ENCODE measurements at places on chromosomes 5 and 9.

DNA sequence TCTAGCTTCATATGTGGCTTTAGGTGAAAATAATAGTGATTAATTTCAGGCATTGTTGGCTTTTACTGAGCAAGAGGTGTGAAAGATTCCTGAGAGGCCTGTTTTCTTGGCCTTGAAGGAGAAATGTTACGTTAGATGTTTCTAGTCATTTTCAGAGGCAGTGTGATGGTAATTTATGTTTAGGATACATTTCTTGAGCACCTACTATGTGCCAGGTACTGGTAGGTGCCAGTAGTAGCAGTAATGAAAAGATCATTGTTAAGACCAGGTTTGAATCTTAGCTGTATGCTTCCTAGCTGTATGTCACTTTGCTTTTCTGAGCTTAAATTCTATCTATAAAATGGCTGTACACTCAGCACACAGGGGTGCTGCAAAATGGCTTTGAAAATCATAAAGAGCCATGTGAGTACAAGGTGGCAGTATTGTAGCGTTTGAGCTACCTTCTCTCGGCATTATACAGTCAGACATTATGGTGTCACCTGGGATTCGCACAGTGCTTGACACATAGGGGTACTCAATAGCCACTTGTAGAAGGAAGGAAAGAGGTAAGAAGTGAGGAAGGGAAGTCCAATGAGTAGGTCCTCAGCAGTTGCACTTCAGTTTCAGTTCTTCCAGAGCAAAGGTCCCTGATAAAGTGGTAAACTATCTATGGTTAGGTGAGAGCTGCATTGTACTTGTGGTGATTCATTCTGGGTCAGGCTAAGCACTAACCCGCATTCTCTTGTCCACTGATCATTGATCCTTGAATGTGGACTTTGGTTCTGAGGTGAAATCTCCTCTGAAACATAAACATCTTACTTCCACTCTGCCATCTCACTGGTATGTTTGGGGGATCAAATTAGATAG, 166.5 kb upstream of the NR3C1 start:
- DNase-seq = no peak

GRCh38 chr5:50855001-50855400, 188.6 kb downstream of the PARP8 start:
- DNase-seq = no peak

DNA sequence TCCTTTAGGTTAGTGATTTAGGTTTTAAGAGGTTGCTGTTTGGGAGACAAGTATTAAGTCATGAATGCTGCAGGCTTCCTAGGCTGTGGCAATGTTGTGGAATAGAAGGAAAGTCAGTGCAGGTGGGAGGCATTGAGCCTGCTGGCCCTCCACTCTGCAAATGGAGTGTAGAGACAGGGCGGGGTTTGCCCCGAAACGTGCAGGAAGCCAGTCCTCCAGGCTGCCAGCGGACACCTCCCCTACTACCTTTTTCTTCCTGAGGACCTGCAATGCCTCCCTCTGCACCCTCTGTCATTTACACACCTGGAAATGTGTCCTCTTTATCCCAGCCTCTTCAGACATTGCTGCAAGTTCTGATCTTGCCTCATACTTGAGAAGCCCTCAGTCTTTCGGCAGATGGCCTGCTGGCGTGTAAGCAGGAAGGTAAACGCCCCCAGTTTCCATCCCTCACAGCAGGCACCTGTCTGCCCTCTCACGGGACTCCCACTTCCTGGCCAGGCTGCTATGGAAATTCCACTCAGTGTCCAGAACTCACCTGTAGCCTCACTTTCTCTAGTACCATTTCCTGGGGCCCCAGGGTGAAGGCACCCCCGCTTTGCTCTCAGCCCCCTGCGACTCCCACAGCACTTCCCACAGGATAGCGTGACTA, 81.6 kb upstream of the BOD1 start:
- no peak for DNase-seq

GRCh38 chr9:104774831-104775573, 11.1 kb downstream of the NIPSNAP3B start:
- no peak for DNase-seq

DNA sequence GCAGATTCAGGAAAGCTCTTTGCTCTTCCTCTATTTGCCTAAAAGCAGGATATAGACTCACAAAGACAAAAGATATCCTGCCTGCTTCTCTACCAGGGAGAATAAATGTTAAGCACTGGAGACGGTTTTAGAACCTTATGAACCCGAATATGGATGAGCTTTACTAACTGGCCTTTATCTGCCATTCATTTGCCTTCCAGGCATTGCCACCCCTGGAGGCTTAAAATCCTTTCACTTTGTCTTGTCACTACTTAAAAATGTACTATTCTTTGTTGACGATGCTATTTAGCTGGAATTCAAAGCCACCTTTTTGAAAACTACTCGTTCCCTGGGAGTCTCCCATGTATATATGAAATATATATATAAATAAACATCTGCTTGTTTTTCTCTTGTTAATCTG, 23.2 kb upstream of the LVRN start:
- DNase-seq = no peak

DNA sequence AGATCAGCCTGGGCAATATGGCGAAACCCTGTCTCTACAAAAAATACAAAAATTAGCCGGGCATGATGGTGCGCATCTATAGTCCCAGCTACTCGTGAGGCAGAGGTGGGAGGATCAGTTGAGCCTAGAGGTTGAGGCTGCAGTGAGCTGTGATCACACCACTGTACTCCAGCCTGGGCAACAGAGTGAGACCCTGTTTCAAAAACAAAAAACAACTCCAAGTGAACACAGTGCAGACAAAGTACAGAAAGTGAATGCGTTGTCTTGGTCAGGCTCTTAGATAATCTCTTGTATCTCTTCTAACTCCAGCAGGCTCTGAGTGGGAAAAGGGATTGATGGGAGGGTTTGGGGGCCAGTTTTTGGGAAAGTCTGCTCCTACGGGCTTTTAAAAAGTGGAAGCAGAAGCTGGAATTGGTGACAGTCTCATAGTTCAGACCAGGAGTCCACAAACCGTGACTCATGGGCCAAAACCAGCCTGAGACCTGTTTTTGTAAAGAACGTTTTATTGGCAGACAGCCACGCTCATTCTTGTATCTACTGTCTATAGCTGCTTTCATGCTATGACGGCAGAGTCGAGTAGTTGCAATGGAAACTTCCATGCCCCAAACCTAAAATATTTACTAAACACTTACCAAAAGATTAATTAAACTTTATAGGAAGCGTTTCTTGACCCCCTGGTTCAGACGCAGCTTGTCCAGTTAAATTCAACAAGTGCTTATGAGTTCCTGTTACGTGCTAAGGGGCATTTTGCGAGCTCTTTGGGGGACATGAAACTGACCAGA, 32.9 kb downstream of the NDST1 start:
- DNase-seq = no peak

GRCh38 chr5:24854350-24854749, 209.6 kb upstream of the CDH10 start:
- DNase-seq = no peak

- no peak for DNase-seq
Observed at GRCh38 chr9:37727013-37727412, 26.6 kb upstream of the TRMT10B start.

GRCh38 chr5:43156388-43156787, 35.6 kb upstream of the NIM1K start:
- no peak for DNase-seq

- DNase-seq = no peak
Observed at GRCh38 chr9:130930804-130931349, 8.2 kb downstream of the FIBCD1 start.

GRCh38 chr9:90070931-90071660, 466.3 kb downstream of the GADD45G start:
- DNase-seq = no peak

- no peak for DNase-seq
Observed at GRCh38 chr5:60722416-60722815, 22.4 kb upstream of the DEPDC1B start.

- no peak for DNase-seq
Observed at GRCh38 chr9:130847306-130848217, 12.5 kb downstream of the ABL1 start.

DNA sequence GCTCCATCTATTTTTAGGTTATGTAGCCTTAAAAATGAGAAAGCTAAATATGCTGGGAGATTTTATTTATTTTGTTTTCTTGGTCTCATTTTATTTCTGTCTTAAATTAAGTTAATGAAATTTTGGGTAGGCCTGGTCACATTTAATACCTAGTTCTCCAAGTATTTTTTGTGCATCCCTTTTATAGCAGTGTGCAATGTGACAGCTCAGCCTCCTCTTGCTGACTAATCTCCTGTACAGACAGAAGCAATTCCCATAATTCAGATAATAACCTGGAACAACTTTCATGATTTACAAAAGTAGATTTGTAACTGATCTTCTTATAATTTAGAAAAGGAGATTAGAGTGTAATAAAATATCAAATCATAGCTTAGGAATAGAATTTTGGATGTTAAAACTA, 403.9 kb downstream of the ADGRV1 start:
- DNase-seq = no peak

DNA sequence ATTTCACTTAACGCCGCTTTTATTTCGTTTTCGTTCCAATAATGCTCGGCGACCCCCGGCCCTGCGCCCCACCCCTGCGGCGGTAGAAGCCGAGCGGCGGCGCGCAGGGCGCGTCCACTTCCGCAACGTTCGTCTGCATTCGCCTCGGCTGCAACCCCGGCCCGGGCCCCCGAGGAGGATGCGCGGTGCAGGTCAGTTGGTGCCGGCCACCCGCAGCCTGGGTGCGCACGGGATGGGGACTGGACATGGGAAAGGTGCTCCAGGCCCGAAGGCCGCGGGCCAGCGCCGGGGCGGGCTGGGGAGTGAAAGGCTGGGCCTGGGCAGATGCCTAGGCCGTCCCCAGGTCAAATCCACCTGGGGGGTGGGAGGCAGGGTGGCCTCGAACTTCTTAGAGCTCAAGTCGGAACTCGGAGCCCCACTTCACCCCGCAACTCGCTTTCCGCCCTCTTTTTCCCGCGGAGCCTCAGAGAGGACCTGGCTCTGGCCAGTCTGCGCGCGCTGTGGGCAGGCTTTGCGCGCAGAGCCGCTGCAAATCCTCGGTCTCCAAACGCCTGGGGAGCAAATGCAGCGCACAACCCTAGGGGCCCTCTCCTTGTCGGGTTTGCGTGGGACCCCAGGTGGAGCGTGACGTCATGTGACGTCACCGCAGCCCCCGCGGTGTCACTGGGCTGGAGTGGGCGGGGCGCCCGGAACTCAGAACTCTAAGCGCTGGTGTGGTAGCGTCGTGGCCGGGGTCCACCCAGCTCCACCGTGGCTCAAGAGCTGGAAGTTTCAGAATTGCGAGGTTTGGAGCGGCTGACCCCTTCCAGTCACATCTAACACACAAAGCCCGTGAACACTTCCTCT, 3.3 kb downstream of the TLX3 start:
- DNase-seq = no peak

GRCh38 chr9:28318515-28318914, 745.2 kb upstream of the C9orf72 start:
- no peak for DNase-seq

DNA sequence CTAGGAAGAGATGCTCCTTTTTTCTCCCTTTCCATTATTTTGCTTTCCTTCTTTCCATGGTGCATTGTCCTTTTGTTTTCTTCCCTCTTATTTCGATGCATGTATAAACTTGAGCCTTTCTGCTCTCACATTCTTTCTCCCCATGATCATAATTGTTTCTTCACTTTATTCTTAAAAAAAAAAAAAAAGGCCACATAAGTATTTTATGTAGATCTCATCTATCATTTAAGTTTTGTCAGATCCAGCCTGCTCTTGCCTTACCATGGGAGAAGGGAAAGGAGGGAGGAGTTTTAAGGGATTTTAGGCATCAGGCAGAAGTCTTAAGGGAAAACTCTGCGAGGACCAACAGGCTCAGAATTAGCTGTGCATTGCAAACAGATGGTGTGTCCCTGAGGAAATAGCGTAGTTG, 11.1 kb downstream of the TGFBR1 start:
- DNase-seq = no peak

DNA sequence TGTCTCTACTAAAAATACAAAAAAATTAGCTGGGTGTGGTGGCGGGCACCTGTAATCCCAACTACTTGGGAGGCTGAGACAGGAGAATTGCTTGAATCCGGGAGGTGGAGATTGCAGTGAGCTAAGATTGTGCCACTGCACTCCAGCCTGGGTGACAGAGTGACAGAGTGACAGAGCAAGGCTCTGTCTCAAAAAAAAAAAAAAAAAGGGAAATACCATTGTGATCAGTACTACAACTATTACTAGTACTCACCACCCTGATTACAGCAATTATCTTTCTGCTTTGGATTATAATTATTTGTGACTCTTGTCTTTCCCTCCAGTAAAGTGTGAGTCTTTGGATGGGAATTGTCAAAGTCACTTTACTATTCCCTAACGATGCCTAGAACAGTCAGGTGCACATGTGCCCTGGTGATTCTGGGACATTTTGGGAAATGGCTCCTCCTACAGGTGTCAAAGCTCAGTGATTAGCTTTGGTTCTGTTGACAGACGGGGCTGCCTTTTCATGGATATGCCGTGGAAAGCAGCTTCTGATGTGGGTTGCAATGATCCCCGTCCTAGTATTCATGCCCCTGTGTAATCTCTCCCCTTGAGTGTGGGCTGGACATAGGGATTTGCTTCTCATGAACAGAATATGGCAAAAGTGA, 31.8 kb upstream of the FRRS1L start:
- DNase-seq = no peak

DNA sequence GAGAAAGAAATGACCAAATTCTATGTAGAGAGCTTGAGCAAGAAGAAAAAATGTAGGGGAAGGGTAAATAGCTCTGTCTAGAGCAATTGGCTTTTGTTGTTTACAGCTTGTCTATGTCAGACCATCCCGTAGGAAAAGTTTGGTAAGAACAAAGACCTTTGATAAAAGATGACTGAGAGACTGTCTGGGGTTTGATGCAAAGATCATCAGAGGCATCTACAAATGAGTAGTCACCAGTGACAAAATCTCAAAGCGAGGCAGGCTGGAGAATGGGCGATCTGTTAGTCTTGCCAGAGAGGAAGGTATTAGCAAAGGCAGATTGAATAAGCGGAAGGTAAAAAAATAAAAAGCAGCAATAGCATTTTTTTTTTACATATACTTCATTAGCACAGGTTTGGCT, 125.0 kb upstream of the RASGRF2 start:
- no peak for DNase-seq

DNA sequence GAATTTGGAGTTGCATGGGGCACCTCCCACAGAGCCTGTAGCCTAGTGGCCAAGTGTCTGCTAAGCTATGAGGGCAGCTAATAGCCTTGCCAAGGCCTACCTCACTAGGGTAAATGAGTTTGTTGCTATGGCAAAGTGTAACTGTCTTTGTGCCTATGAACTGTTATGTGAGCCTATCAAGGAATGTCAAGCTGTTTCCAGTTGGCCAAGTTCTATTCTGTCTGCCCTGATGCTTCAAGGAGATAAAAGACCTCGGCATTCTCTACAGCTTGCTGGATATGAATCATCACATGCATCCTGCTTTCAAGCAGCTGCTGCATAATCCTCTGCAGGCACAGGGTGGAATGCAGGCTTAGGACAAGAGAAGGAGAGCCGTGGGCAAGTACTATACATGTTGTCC, 69.8 kb upstream of the CCDC112 start:
- no peak for DNase-seq

DNA sequence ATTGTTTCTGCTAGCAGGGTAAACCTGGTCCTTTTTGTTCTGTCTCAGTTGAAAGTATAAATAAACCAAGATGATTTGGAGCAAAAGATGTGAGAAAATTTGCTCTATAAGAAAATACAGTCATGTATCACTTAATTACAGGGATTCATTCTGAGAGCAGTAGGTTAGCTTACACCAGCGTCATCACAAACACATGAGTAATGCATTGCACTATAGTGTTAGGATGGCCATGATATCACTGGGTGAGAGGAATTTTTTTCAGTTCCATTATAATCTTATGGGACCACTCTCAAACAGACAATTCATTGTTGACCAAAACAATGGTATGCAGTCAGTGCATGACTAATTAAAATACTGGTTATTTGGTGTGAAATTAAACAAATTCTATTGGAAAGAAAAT, 430.9 kb downstream of the CHSY3 start:
- DNase-seq = no peak

Measured in activated CD4-positive, alpha-beta T cell treated with anti-CD3 and anti-CD28 coated beads for 24 hours (primary cell).